ENCODE measurements at places on chromosomes 6 and 20.
A peak's percentile ranks its signal among the peaks of the same experiment; 100 is the strongest.

GRCh38 chr6:125170376-125170775 lies 16.8 kb downstream of the TPD52L1 start:
- no peak for DNase-seq

- no peak for DNase-seq
Measured at GRCh38 chr6:132218059-132218696, 183.1 kb downstream of the MOXD1 start.

DNA sequence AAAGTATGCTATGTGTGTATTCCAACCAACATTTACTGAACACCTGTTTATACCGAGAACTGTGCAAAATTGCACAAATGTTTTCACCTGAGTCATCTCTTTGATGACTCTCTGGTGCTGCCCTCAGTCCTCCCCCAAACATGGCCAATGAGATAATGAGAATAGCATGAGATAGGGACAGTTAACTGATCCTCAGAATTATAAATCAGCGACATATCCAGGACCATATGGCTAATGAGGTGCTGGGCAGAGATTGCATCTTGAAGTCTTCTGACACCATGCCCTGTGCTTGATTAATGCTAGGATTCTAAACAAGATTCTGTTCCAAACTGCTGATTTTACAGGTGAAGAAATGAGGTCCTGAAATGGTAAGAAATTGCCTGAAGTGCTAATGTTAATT lies 13.0 kb downstream of the CLVS2 start:
- DNase-seq, result no peak

GRCh38 chr20:48695255-48695654 lies 132.5 kb downstream of the PREX1 start:
- DNase-seq, result no peak

DNA sequence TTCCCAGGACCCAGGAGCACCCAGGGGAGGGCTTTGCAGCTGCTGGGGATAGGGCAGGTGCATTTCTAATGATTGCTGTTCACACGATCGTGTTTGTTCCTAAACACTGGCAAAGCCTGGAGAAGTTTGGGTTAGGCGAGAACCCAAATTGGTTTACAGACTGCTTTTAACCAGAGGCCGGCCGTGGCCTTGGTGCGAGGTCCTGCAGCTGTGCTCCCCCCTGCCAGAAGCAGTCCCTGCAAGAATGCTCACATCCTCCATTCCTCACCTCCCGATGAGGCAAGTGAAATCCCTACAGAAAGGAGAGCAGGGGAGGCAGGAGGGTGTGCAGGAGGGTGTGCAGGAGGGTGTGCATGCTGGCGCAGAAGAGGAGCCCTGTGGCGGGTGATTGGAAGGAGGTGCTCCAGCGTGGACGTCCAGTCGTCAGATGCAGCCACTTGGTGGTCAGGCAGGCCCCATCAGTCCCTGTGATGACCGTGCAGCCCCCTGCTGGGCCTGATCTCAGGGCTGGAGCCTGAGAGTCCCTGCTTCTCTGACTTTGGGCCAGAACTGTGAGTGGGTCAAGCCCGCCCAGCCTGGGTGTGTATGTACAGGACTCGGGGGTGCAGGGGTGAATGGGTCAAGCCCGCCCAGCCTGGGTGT lies 55.7 kb upstream of the FRMD1 start:
- DNase-seq, result no peak

- DNase-seq, result no peak
Measured at GRCh38 chr6:127907960-127908640, 7.2 kb upstream of the THEMIS start.

GRCh38 chr6:157770946-157771345 lies 52.1 kb upstream of the SNX9 start:
- DNase-seq, result no peak

DNA sequence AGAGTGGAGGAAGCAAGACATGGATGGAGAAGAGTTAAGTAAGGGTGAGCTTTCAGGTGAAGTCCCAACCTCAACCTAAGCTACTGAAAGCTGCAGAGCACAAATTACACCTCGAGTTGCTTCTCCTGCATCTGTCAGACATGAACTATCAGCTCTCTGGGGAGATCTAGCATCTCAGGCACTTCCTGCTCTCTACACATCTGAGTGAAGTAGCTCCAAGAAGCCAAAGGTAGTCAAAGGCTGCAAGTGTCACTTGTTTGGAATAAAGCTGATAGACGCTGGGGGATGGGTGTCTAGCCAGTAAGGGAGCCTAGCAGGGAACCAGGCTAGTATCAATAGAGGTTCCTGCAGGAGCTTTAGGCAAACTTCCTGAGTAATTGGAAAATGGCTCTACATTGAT lies 228.0 kb downstream of the PLCB1 start:
- no peak for DNase-seq

DNA sequence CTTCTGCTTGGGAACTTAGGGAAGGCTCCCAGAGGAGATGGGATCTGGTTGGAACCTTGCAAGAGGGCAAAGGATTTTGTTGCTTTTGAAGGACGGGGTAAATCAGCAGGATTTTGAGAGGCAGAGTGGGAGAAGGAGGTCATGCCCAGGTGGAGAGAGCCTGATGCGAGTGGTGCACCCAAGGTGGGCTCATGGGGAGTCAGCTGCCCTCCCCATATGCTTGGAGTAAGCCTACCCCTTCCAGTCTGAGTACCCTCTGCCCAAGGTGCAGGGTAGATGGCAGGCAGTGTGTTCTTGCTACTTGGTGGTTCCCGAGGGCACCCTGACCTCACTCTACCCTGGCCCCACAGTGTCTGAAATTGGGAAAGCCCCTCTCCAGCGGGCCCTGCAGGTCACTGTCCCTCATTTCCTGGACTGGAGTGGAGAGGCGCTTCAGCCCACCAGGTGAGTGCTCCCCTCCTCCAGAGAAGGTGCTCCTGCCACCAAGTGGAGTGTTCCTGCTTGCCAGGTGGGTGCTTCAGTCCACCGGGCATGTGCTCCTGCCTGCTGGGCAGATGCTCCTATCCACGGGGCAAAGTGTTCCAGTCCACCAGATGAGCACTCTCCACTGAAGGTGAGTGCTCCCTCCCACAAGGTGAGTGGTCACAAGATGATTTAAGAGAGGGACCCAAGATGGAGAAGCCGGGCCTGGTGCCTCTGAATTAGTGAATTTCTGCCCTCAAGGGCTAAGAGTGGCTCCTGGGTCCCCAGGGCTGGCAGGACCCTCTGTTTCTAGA lies 3.4 kb downstream of the BPIFB2 start:
- no peak for DNase-seq

- no peak for DNase-seq
Measured at GRCh38 chr6:143117108-143117507, 56.4 kb downstream of the AIG1 start.

DNA sequence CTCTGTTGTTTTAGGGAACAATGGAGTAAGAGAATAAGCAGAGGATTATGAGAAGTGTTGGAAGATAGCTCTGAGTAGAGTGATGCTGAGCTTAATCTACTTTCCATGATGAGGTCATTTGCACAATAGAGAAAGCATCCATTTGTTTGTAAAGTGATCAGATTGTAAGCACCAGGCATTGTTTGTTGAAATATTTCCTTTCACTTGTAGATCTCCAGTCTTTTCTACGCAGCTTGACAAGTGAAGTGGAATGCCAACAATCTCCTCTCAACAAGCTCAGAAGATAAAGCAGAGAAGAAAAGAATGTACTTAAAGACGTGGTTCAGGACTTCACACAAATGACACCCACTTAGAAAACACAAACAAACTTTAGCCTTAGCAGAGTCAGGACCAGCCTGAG lies 80.1 kb upstream of the MARCKS start:
- DNase-seq, result no peak

DNA sequence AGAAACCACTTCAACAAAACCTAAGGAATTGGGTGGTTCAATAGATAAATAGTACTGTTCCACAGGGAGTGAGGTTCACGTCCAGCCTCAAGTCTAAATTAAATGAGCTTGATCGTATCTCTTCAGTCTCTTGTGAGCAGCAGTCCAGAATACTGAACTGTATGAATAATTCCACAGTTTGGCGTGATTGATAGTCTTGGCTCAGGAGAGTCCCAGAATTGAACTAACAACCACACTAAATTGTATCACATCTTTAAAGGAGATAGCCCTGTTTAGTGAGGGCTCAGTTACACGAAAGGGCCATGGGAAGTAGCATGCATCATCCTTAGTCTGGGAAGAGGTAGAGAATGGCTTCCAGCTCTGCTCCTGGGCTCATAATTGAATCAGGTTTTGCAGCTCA lies 224.6 kb downstream of the PACRG start:
- no peak for DNase-seq

- no peak for DNase-seq
Measured at GRCh38 chr6:109010705-109011102, 83.9 kb downstream of the SESN1 start.

DNA sequence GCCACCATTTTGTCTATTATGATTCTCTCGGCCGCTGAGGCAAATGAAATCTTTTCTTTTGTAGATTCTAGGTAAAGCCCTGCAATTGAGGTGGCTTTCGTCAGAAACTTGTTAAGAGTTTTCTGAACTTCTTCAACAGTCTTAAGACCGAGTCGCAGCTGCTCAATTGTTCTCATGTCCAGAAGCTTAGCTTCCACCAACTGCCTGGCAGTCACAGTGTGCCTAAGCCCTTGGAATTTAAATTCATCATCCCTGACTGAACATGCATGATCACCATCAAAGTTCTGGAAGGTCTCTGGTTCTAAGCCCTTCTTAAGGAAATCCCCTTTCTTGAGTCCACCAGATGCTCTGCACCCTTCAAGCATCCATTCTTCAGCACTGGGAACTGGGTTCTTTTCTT lies 25.7 kb downstream of the DST start:
- no peak for DNase-seq

GRCh38 chr6:100846276-100846675 lies 34.9 kb downstream of the ASCC3 start:
- DNase-seq, result no peak

DNA sequence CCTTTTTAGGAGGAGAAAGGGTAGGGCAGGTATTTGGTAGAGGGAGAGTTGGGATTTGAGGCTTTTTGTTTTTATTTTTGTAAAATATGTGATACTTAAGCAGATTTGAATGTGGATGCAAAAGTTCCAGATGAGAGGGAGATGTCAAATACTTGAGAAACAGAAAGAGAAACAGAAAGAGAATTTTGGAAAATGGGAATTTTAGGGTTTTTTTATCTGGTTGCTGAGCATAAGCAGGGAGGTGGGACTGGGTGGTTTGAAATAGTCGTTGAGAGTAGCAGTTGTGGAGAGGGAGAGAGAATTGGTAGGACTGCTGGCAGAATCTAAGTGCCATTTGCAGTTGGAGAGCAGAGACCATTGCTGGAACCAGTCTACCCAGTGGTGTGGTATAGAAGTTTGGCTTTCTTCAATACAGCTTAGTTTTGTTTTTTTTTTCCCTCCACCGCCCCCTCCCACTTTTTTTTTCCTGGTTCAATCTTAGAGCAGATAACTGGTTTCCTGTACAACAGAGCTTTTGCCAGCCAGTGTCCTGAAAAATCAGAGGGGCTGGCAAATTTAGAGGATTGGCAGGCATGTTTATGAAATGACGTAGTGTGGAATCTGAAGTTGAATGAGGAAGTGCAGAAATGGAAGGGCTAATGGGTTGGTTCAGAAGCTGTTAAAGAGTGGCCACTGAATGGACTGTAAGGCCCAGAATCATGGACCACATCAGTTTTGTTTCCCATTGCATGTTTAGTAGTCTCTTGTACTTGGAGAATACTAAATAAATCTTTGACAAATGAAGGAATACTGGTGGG lies 68.7 kb downstream of the ATRN start:
- DNase-seq, result no peak

DNA sequence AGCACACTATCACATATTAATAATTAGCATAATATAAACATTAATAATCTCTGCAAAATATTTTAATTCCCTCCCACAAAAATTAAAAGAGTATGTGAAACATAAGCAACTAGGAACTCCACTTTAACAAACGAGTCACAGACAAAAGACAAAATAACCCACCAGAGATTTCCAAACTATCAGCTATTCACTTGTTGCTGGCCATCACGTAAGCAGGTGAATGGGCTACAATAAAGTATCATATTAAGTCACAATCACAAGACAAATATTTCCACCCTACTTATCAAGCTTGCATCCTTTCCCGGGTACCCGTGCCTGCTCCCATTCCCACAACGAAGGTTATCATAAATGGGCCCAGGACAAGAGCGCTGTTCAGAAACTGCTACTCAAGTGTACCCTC lies 2.5 kb downstream of the HDAC2 start:
- no peak for DNase-seq

- DNase-seq, result no peak
Measured at GRCh38 chr6:113782636-113783035, 74.5 kb upstream of the MARCKS start.

- peak; percentile 5 for DNase-seq
Measured at GRCh38 chr6:55953335-55953734, 77.9 kb upstream of the BMP5 start.

DNA sequence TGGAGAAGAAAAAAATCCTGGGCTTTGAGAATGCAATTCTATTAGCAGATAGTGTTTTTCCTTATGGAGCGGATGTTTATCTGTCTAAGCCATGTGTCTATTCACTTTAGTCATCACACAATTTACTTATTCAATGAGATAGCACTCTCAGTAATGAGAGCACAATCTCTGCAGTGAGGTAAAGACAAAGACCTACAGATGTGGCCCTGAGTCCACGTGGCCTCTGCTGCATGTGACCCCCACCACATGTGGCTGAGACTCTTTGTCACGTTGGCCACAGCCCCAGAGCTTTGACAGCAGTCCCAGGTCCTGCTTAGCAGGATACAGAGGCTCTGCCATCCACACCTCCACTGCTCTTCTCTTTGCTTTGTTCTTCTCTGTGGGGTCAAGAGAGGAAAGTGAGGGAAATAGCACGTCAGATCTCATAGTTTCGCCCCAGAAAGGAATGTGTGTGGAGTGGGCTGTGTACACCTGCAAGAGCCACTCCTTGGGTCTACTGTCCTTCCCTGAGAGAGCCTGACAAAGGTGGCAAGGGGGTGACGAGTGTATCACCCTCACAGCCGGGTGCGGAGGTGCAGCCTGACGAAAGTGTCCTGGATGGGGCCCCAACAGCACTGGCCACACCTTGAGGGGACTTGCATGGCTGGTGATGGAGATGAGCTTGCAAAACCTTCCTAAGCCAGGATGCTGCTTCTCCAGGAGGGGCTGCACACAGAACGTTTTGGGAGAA lies 40.7 kb downstream of the ZNF831 start:
- DNase-seq, result no peak

All from MV-4-11 (cell line).